Suprapubic skin (tissue), 4 donors: ENCODE measurements at places on chromosomes 4 and X. TPM values are rescaled to one million over a fixed set of nuclear protein-coding genes. Genes with fewer than 3 reads are reported as not detected.

HTR2C gene
- total RNA-seq = not detected

TLR2 gene
- total RNA-seq = 13.1 TPM

SPANXA1 gene
- total RNA-seq = not detected

HS3ST1 gene
- 0.26 TPM for total RNA-seq

PABPC1L2B gene
- not detected for total RNA-seq

CSN1S1 gene
- total RNA-seq = not detected

ARAP2 gene
- 203 TPM for total RNA-seq

ANK2 gene
- 15.2 TPM for total RNA-seq

PABPC4L gene
- total RNA-seq = 0.17 TPM

PCYT1B gene
- 0.64 TPM for total RNA-seq

REPS2 gene
- total RNA-seq = 8.7 TPM

MED12 gene
- total RNA-seq = 63.0 TPM

MAGEA8 gene
- total RNA-seq = not detected

SFRP2 gene
- 5.4 TPM for total RNA-seq

GPAT3 gene
- 2.3 TPM for total RNA-seq

HSFX2 gene
- 0.38 TPM for total RNA-seq

PCSK1N gene
- total RNA-seq = 1.5 TPM

DNA sequence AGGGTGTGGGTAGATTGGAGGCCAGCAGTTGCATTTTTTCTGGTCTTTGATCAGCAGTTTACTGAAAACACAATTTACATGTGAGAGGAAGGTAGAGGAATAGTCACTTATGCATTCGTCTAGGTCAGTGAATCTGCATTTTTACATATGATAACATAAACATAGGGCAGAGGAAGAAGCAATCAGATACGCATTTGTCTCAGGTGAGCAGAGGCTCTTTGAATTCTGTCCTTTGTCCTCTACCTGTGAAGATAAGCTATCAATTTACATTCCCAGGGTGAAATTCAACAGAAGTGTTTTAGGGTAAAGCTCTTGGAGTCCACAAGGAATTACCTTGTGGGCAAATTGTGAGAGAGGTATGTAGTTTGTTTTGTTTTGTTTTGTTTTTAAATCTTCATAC is 306.5 kb downstream of the MAGEB5 start:
- DNase-seq = no peak

GRCh38 chr4:113586072-113586471 is 175.5 kb downstream of the CAMK2D start:
- no peak for DNase-seq

DNA sequence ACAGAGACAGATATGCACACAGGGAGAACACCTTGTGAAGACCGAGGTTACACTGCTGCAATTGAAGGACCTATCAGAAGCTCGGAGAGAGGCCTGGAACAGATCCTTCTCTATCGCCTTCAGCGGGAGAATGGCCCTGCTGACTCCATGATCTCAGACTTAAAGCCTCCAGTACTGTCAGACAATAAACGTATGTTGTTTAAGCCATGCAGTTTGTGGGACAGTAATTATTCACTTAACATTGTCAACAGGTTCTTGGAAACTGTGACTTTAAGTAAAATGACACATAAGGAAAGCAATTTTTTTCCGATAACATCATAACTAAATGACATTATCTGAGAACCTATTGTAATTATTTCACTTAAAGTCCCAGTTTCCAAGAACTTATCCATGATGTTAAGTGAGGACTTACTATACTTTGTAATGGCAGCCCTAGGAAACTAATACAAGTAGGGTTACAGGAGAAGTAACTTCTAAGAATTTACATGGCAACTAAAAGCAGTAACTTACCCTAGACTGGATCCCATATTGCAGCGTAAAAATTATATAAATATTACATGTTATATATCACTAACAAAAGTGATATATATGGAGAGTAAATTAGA is 180.8 kb upstream of the MAB21L2 start:
- no peak for DNase-seq

DNA sequence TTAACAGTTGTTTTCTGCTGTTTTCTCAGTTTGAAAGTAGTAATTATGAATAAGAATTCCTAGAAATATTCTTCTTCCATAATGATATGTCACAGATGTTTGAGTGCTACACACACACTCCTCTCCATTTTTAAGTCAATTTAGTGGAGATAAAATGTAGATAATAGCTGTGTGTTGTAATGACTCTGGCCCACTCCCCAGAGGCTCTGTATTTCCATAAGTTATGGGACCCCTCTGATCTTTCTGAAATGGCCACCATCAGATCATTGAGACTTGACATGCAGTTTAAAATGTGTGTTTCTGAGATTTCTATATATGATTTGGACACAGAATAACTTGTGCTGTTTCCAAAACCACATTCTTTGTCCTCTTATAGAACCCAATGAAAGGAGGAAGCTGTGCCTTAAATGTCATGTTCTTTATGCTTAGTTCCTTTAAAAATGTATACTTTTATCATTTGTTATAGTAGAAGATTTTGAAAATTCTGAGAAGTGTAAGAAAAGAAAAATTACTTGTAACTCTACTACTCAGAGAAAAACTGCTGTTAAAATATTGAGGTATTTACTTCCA is 46.4 kb downstream of the GAB1 start:
- DNase-seq = no peak

- DNase-seq = no peak
Observed at GRCh38 chr4:21887481-21887880, 61.1 kb downstream of the KCNIP4 start.

DNA sequence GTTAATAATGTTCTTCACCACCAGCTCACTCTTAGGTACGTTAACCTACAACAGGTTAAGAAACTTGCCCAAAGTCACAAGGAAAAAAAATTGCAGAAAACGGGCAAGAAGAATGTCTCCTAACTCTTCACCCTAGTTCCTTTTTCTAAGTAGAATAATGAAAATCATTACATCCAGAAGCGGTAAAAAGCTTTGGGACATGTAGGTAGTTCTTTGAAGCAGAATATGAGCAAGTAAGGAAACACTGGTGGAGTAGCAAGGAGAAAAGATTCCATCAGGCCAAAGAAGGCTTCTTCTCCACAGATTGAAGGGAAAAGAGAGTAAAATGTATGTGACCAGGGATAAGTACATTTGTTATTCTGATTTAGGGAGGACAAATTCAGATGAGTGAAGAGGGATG is 4.1 kb downstream of the CAMK2D start:
- DNase-seq = no peak

DNA sequence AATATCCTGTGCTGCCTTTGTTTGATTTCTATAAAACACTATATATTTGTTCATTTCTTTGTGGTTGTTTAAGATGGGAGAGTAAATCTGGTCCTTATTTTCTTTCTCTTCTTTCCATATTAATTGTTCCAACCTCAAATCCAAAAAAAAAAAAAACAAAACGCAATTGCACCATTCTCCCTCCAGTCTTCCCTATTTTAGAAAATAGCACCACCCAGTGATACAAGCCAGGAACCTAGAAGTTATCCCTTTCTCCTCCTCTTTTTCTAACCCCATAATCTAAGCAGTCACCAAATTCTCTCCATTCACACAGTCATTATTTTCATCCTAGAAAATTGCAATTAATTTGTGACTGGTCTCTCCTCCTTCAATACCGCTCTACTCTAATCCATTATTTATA is 107.8 kb downstream of the GABRA3 start:
- DNase-seq = no peak

DNA sequence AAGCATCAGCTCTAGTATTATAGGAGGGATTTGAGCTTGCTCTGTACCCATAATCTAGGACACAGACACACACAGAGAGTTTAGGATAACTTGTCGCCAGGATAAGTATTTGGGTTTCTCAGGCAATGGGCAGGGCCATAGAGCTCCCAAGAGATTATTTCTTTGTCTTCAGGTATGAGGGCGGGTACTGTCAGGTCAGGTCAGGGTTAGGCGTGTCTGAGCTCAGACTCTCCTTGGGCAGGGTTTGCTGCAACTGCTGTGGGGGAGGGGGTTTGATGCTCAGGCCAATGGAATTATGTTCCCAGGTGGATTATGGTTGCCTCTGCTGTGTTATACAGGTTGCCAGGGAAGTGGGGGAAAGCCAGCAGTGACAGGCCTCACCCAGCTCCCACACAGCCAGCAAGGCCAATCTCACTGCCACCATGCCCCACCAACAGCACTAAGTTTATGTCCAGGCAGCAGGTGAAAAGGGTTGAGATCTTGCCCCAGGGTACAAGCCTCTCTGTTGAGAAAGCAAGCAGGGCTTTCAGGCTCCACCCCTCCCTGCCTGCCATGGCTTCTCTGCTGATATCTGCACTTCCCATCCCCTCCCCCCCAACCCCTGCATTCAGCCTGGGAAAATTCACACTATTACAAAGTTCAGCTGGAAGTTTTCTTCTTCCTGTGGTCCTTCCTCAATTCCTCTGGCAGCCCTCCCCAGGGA is 101.3 kb downstream of the RRAGB start:
- DNase-seq = no peak

GRCh38 chr4:119729835-119730670 is 101.4 kb upstream of the PDE5A start:
- DNase-seq = no peak

DNA sequence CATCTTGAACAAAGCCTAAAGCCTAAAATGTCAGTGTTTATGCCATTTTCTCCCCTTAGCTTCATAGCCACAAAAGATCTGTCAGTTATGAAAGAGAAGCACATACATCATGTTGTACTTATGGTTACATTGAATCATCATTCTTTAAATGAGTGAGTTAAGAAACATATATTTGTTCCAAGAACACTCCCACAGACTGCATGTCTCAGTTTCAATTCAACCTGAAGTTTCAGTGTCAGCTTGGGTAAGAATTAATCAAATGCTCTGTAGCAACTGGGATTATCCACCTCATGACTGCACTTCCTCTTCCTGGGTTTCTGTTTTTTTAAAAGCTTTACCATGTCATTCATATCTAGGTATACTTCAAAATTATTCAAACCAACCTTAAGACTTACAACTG is 3.9 kb upstream of the TMPRSS11B start:
- DNase-seq = no peak

DNA sequence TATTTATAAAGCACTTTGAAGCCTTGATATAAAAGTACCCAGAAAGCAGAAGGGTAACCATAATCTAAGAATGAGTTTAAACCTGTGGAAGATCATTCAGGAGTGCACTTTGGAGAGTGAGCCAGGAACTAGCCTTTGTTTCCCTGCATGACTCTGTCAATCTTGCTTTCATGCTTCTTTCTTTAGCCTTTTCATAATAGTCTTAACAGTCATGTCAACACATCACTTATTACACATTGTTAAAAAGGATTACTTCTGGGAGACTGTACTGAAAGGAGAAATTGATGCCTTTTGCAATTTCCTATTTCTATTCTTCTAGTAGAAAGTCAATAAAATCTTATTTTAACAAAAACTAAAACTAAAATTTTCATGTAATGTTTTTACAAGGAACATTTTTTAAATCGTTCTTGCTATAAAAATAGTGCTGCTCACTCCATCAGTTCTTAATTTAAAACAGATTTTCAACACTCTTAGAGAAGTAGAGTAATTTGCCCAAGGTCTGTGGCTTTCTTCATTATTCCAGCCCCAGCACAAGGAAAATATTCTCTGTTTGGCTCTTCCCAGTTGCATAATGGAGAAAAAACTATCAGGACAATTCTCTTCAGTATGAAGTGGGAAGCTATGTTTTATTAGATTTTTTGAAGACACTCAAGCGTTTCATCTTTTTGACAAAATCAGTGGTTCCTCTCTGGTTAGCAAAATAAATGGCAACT is 35.4 kb upstream of the SPP1 start:
- DNase-seq = no peak

GRCh38 chr4:97150966-97151365 is 992.3 kb downstream of the STPG2 start:
- no peak for DNase-seq

DNA sequence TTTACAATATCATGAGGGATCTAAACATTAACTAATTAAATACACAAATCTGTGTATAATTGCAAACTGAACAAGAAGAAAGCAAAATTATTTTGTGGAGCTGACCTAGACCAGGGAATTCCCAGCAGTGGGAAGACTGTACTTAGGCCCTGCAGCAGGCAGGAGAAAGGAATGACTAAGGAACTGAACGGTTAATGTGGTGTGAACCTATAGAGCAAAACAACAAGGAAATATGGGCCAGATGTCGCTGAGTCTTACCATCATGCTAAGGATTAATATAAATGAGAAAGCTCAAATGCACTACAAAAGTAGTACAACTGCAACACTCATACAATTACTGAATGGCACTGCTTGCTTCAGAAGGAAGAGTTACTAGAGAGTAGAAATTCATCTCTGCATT is 120.3 kb upstream of the ATXN3L start:
- DNase-seq = no peak

- DNase-seq = no peak
Observed at GRCh38 chr4:168637872-168638756, 141.3 kb downstream of the PALLD start.

GRCh38 chrX:133053861-133054598 is 42.9 kb downstream of the USP26 start:
- DNase-seq = no peak

- DNase-seq = no peak
Observed at GRCh38 chr4:36385951-36386571, 104.6 kb downstream of the DTHD1 start.

DNA sequence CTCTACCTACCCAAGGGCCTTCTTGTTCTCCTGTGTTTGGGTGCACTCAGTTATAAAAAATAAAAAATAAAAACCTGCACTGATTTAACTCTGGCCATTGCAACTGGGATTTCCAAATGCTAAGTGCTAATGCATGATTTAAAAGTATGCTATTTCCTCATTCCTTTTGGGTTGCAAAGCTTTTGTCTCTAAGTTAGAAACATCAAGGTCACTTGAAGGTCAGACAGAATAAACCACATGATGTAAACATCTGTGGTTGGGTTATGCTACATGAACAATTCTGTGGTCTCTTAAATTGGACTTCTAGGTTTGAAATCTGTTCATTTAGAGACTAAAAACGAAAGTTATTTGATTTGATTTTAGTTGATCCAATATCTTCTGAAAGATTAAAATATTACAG is 1547.4 kb upstream of the TENM3 start:
- DNase-seq = no peak

DNA sequence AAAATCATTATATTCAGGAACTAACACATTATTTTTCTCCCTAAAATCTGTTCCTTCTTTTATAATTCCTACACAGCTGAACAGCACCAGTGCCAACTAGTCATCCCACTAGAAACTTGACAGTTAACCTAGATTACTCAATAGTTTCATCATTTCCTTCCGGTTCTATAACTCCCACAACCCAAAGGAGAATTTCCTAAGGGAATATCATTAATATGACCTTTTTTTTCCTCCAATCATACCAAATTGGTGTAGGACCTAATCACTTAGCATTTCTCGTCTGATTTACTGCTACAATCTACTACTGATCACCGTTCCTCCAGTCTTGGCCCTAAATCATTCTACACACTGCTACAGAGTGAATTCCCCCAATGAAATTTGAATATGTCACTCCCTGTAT is 45.9 kb downstream of the WDFY3 start:
- DNase-seq = no peak

DNA sequence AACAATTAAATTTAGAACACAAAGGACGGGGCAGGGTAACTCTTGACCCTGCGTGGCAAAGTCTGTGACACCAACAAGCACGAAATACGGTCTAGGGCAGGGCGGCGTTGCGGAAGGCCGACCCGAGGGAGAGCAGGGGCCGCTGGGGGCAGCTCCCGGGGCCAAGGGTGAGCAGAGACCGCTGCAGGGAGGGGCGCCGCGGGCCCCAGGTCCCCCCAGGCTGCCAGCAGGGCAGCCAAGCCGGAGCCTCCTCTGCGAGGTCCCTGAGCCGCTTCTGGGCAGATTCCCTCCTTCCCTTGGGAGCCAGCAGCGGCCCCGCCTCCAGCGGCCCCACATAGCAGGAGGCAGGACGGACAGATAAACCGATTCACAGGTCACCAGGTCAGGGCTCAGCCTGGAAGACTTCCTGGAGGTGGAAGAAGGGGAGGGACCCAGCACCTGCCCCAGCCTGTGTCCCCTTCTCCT is 90.2 kb downstream of the FAM53A start:
- peak; percentile 37 for DNase-seq
